Smooth muscle cell of the brain vasculature (primary cell): ENCODE measurements at places on chromosomes 12 and 14.

- DNase-seq = no peak
Observed at GRCh38 chr12:107088912-107089311, 4.4 kb downstream of the CRY1 start.

DNA sequence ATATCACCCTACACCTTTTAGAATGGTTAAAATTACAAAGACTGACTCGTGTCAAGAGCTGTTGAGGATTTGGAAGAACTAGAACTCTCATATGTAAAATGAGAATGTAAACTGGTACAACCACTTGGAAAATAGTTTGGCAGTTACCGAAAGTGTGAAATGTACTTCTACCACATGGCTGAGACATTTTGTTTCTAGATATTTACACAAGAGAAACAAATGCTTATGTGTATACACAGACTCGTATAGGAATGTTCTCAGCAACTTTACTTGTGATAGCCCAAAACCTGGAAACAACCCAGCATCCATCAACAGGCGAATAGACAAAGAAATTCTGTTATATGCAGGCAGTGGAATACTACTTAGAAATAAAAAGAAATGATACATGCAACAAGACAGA, 103.0 kb downstream of the BRMS1L start:
- no peak for DNase-seq

DNA sequence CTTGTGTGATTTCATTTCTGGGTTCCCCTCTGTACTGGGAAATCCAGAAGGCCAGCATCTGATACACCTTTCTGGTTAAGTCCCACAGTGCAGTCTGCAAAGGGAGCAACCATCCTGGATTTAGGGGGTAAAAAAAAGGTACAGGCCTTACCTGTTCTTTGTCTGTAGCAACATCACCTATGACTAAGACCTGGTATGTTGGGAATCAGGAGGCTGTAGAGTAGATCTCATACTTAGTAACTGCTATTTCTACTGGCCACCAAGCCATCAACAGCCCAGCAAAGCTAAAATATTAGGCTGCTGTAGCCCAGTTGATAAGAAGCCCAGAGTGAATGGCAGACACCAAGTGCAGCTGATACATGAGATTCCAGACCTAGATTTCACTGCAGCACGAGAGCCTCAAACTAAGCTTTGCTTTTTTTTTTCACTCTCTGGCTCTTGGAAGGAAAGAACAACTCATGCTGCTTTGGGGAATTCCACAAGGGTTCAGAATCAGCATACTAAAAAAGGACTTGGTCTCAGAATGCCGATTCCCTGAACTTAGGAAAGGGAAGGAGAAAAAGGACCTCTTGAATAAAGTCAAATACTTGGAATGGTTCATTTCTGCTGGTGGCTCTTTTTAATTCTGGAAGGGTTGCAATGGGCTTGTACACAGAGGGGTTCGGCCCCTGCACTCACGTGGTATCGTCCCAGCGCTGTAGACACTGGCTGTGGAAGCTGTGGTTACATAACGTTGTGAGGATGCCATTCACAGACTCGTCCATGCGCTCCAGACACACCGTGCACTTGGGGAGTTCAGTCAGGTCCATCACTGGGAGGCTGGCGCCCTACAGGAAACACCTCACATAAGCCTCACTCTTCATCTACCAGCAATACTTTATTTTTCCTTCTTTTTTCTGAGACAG, 20.5 kb downstream of the BRAP start:
- no peak for DNase-seq

- DNase-seq = no peak
Observed at GRCh38 chr14:72616294-72616693, 277.6 kb downstream of the DPF3 start.

DNA sequence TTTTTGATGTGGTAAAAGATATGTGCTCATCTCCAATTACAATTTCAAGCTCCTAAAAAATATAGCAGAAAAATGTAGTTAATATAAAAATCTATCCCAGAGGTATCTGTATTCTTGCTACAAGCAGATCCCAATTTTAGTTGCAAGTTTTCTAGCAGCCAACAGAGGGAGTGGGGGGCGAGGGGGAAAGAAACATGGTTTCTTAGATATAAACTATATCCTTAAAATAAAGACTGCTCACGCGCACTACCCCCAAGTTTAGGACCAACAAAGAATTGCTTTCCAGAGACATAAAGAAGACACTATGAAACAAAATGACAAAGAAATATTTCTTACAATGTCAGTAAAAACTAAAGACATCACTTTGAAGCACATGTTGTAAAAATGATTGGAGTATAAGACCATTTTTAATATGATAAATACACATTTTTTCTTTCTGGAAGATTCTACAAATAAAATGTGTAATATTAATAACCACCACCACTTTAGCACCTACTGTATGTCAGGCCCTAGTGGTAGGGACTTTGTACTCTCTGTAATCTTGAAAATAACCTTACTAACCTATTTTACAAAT, 5.4 kb downstream of the MAGOHB start:
- no peak for DNase-seq

DNA sequence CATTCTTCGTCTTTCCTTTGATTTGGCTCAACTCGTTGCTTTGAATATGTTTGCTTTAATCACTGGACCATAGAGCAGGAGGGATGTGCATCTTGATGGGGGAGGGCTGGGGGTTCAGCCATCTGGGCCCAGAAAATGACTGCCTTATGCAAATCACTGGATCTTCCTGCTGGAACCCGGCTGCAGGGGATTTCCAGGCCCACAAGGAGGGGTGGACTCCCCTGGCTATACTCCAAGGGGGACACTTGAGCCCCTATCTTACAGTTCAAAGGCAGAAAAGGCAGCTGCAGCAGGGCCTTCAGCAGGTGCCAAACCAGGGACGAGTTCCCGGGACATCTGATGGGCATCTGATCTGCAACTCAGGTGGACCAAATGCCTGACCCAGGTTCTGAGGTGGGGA, 122.5 kb downstream of the DICER1 start:
- DNase-seq = no peak
